Epithelial cell of alveolus of lung (primary cell): ENCODE measurements at places on chromosomes 2 and 18. TPM values are rescaled to one million over a fixed set of nuclear protein-coding genes. Genes with fewer than 3 reads are reported as not detected.

Gene TCF23
- not detected in 2 replicates for total RNA-seq

Gene COL3A1
- 1,834 and 2,433 TPM in 2 replicates for total RNA-seq

Gene KIAA2012
- not detected in 2 replicates for total RNA-seq

Gene ZSWIM2
- not detected in 2 replicates for total RNA-seq

Gene PIAS2
- 8.5 and 16.9 TPM in 2 replicates for total RNA-seq

Gene RAB6C
- under 0.01 TPM in 1 of 2 replicates, not detected in the other for total RNA-seq

Gene MOCOS
- 1.3 and 1.4 TPM in 2 replicates for total RNA-seq
